NCI-H1092 (cell line): ENCODE measurements at places on chromosomes 5 and 9.

GRCh38 chr5:137283801-137284200 lies 215.3 kb downstream of the SPOCK1 start:
- DNase-seq, result no peak

GRCh38 chr5:157236423-157236822 lies 29.5 kb upstream of the CYFIP2 start:
- DNase-seq, result no peak

DNA sequence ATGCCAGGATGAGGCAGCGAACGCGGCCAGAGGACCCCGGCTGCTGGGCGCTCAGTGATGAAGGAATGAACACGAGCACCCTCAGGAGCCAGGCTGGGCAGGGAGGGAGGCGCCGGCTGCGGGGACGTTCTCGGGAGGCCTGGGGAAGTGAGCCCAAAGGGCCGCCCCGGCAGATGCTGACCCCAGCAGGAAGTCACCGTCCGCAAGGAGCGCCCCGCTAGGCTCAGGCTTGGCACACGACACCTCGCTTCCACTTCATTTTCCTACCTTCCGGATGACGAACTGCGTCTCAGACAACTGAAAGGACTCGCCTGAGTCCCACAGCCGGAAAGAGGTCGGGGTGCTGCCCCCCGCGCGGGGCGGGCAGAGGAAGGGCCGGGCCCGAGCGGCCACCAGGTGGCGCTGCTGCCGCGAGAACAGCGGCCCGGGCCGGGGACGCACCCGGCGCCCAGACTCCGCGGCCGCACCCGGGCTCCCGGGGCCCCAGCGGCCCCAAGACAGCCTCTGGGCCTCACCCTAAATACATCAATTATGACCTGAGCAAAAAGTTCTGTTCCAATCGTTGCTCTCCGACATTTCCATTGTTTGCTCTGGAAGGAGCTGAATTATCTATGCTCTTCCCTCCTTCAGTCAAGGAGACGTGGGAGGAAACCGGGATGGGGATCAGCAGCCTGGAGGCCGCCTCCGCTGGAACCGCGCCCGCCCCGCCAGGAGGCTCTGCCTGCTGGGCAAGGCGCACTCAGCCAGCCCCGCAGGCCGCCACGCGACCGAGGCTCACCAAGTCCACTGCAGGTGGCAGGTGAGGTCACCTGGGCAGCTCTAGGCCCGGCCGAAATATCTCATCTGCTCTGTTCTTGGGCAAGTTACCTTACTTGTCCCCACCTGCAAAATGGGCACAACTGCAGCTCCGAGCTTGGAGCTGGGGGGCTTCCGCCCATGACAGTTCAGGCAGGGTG lies 107.0 kb downstream of the ZNF354C start:
- peak; percentile 4 for DNase-seq

DNA sequence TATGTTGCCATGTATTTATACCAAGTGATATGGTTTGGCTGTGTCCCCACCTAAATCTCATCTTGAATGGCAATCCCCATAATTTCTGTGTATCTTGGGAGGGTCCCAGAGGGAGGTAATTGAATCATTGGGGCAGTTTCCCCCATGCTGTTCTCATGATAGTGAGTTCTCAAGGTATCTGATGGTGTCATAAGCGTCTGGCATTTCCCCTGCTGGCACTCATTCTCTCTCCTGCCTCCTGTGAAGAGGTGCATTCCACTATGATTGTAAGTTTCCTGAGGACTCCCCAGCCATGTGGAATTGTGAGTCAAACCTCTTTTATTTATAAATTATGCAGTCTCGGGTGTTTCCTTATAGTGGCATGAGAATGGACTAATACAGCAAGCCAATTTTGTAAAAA lies 140.8 kb upstream of the ADAMTSL1 start:
- DNase-seq, result no peak

- DNase-seq, result no peak
Observed at GRCh38 chr5:93279296-93279963, 301.6 kb downstream of the NR2F1-AS1 start.

DNA sequence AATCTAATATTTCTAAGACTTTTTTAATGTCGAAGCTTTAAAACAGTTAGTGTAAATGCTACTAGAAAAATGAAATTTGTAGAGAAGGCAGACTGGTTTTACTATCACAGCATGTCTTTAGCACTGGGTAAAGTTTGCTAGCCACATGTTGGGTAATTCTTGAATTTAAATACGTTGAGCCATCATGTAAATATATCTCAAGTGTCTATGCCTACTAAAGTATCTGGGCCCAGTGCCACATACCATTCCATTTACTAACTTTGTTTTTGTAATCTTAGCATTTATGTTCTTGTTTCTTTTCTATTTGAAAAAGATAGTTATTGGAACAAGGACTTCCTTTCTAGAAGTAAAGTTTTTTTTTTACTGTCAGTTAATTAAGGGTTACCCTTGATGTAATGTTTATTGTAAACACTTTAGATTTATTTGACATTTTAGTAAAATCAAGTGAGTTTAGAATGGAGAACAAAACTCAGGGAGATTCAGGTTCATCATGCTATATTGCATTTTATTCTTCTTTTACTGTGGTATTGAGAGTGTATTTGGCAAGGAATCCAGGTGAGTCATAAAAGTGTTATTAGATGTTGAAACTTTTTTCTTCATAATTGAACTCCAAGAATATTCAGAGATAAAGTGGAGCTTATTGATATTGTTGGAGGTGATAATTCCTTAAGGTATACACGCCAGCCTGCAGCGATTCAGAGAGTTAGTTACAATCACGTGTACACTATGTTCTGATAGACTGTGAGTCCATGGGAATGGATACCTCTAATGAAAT lies 182.4 kb downstream of the CCDC171 start:
- no peak for DNase-seq

DNA sequence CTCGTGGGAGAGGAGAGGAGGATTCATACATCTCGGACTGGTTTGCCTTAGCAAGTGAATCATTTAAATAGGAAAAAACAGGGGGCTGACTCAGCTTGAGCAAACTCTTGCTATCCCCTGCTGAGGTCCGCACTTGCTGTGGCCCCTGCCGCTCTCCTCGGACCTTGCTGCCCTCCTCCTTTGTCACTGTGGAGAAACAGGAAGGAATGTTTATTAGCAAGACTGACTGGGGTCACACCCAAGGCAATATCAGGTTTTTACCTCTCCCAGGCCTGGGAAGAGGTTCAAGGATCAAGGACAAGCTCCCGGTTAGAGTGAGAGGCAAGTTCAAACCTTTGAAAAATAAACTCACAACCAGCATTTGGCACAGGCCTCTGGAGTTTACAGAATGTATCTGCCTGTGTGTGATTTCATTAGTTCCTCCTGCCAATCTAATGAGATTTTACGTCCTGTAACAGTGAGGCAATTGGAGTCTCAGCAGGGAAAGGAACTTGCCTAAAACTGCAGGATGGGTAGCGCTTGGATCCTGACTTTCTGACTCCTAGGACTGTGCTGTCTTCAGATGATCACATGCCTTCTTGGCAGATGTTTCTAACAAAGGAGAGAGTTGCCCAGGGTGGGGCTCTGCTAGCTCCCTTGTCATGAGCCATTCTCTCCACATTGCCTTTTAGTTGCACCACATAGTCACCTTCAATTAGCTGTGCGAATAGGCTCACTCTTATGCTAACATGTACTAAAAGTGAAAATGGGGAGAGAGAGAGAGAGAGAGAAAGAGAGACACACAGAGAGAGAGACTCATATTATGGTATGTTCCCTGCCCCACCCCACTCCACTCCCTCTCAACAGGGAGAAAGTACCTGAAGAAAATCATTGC lies 108.6 kb upstream of the CDKN2B start:
- no peak for DNase-seq
